Stimulated activated CD4-positive, alpha-beta T cell treated with anti-CD3 and anti-CD28 coated beads, Interleukin-1b, Interleukin-23, amount 100 ng/mL, for 48 hours (primary cell): ENCODE measurements at places on chromosomes 1 and 21.

DNA sequence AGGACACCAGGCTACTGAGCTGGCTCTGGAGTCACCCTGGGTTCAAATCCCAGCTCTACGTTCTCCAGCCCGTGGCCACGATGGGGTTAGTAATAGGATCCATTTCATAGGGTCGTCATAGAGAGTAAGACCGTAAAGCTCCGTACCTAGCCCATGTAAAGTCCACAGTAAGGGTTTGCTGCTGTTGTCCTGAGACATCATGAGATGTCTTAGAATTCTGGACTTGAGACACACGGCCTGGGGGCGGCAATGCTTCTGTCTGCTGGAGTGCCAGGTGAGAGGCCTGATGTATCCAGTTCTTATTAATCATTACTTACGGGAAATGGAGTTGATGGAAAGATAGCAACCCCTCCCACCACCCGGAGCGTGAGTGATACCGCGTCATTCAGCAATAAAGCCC is 3.6 kb downstream of the TCP10L start:
- DNase-seq, result no peak

DNA sequence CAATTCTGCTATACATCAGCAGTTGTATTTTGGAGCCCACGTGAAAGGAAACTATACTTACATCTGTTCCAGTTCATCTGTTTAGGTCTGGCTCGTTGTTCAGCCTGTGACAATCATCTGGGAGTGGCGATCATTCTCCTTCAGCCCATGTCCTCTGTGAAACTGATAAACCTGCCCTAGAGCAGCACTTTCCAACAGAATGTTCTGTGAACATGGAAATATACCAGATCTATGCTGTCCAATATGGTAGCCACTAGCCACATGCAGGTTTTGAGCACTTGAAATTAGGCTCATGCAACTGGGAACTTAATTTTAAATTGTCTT is 24.5 kb upstream of the COQ8A start:
- DNase-seq, result no peak

DNA sequence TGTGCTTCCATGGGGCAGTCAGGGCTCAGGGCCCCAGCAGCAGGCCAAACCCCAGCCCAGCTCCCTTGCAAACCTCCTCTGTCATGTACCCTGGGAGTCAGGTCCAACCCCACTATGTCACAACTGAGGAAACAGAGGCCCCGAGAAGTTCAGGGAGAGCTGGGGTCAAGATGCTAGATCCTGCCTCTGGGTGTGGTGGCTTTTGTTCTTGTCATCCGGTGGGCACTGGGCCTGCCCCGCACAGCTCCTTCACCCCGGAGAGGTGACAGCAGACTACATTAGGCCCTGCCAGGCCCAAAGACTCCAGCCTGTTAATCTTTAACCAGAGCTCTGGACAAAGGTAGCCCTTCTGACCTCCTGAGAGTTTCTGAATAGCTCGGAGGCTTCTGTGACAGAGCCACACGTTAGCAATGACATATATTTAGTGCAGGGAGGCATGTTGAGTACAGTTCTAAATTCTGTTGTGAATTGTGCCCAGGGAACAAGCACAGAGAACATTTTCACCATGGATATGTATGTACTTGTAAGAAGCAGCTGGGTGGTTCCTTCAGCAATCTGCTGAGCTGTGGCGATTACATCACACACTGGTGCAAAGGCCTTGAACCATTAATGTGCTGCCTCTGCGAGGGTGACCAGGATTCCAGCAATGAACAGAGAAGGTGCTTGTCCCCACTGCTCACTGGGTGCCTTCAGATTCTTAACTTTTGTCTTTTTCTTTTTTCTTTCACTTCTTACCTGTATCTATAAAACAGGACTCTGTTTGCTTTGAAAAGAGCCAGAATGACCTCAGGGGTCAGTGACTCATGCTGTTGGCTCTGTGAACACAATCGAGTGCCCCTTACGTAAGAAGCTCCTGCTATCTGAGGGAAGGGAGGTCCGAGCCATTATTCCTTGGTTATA is 102.8 kb downstream of the RHOU start:
- DNase-seq, result no peak

GRCh38 chr21:41317063-41317392 is 427 bp downstream of the FAM3B start:
- DNase-seq, result no peak

DNA sequence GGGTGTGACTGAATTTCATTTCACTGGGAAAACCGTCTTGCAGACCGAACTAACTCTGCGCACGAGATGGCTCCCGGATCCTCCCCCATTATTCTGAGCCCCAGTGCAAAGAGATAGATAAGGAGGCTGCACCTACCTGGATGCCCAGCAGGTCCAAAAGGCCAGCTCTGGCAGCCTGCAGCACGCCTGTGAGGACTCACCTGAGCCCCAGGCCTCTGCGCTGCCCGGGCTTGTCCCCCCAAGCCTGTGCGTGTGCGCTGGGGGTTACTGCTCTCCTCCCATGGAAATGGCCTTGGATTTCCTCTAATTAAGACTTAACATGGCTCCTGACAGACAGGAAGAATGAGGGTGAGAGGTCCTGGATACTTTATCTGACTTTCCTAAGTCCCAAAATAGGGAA is 83.4 kb downstream of the MDM4 start:
- no peak for DNase-seq

DNA sequence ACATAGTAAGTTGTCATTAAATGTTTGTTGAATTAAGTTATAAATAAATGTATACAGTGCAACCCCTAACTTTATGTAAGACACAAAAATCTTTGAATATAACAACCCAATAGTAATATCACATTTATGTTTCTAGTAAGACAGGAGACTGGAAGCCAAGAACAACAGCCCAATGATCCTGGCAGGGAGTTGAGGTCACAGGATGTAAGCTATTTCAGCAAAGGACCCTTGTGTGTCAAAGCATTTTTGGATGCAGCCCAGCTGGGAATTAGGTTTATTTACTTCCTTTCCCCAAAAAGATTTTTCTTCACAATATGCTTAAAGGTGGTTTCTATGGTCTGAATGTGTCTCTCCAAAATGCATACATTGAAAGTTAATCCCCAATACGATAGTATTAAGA is 34.0 kb upstream of the ABCA4 start:
- no peak for DNase-seq

GRCh38 chr1:41359211-41360073 is 1.8 kb upstream of the FOXO6 start:
- no peak for DNase-seq

GRCh38 chr1:51945591-51945990 is 44.9 kb downstream of the RAB3B start:
- no peak for DNase-seq

DNA sequence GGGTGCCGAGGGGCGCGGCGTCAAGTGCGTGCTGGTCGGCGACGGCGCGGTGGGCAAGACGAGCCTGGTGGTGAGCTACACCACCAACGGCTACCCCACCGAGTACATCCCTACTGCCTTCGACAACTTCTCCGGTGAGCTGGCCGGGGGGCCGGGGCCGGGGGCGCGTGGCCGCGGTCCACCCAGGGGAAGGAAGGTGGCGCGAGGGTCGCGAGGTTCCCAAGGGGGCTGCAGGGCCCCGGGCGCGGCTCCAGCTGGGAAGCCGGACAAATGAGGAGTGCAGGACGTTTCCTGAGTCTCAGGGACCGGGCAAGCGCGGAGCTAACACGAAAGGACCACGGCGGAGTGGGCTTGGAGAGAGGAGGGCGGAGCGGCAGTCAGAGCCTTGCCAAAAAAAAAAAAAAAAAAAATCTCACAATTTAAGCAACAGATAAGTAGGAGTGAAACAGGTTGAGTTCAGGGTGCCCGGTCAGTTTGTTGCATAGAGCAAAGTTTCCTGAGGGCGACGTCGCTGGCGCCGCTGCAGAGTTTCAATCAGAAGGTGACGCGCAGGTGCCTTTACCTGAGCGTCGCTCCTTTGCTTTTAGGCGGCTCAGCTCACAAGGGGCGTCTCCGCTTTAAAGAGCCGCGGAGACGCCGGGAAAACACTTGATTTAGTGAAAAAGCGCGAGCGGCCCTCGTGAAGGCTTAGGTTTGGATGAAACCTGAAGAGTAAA is 750 bp downstream of the RHOU start:
- DNase-seq, result no peak

- no peak for DNase-seq
Measured at GRCh38 chr1:45216861-45217260, 10.5 kb upstream of the ZSWIM5 start.

GRCh38 chr1:236753516-236753915 is 41.6 kb upstream of the MTR start:
- DNase-seq, result no peak
